ENCODE measurements at places on chromosomes 12 and 14.
A peak's percentile ranks its signal among the peaks of the same experiment; 100 is the strongest.

- DNase-seq = no peak
Observed at GRCh38 chr12:106181401-106182114, 42.8 kb upstream of the NUAK1 start.

DNA sequence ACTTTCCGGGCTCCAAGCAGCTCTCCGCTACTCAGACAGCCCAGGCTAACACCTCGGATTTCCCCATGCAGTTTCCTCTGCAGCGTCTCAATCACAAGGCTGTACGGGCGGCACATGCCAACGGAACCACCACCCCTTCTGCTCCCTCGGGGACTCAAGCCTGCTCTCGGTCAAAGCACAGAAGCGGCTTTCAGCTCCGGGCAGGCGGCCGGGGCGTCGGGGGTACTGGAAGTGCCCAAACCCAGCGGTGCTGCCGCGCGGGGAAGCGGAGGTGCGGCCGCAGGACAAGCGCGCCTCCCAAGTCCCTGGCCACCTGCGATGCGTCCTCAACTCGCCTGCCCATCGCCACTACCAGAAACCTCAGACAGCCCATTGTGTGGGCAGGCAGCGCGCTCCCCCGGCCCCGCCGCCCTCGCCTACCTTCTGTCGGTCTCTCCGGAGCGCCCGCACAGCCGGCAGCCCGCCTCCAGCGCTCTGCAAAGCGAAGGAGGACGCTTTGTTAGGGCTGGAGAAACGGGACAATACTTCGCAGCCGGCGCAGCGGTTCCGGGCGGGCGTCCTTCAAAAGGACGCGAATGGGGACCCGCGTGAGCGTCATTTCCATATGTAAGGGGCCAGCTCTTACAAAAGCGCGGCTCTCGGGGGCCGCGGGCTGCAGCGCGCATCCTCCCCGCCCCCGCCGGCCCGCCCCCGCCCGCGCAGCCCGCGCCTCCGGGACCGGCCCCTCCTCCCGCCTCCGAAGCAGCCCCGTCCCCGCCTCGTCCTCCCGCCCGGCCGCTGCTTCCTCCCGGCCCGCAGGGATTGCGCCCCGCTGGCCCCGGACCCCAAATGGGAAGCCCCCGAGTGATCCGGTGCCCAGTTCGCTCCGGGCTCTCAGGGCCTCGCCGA is 674 bp downstream of the NIN start:
- peak; percentile 44 for DNase-seq

DNA sequence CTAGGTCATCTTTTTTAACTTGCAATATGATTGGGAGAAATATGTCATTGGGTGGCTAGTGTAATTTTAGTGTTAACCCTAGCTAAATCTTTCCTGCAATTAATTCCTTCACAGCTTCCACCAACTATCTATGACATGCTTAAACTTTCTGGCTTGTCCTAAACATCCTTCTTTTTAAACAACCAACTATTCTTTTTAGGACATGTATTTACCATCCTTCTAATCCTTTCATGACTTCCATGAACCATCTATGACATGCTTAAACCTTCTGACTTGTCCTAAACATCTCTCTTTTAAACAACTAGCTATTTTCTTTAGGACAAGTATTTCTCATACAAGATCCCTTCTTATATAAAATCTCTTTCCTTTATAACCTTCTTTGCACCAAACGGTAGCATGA is 179.6 kb upstream of the PDZRN4 start:
- DNase-seq = no peak

GRCh38 chr14:85824526-85824925 is 294.6 kb downstream of the FLRT2 start:
- no peak for DNase-seq

GRCh38 chr14:37399517-37399916 is 195.5 kb downstream of the FOXA1 start:
- no peak for DNase-seq

- DNase-seq = no peak
Observed at GRCh38 chr12:62044450-62045135, 215.6 kb upstream of the USP15 start.

DNA sequence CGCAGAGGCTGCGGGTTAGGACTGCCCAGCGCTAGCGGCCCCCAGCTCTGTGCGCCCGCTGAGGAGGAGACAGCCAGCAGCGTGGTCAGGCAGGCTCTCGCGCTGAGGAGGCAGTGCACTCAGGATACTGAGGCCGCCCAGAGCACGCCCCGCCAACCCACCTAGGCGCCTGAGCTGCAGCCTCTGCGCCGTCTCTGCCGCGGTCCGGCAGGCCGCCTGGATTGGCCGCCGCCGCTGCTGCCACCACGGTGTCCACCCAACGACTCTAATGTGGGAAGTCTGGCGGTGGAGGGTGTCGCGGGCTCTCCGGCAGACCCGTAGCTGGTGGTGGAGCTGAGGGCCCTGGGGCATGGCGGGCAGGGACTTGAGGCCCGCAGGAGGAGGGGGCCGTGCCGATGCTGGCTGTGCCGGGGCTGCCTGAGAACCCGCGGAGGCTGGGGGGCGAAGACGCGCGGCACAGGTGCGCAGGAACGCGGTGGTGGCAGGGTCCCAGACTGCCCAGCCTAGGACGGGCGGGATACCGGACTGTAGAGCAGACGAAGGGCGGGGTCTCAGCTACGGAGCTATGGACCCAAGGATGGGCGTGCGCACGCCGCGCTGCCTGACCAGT is 69.9 kb downstream of the ASCL4 start:
- DNase-seq = no peak

GRCh38 chr12:57632958-57633840 is at the start of gene B4GALNT1:
B4GALNT1 (minus strand) TSS chr12:57633201; CDS start chr12:57632132, 1,069 bp downstream.
- peak; percentile 46 for DNase-seq

GRCh38 chr12:52540531-52540930 is 12.4 kb downstream of the KRT71 start:
- DNase-seq = no peak

GRCh38 chr14:61563880-61564617 is 131.3 kb upstream of the HIF1A start:
- no peak for DNase-seq

DNA sequence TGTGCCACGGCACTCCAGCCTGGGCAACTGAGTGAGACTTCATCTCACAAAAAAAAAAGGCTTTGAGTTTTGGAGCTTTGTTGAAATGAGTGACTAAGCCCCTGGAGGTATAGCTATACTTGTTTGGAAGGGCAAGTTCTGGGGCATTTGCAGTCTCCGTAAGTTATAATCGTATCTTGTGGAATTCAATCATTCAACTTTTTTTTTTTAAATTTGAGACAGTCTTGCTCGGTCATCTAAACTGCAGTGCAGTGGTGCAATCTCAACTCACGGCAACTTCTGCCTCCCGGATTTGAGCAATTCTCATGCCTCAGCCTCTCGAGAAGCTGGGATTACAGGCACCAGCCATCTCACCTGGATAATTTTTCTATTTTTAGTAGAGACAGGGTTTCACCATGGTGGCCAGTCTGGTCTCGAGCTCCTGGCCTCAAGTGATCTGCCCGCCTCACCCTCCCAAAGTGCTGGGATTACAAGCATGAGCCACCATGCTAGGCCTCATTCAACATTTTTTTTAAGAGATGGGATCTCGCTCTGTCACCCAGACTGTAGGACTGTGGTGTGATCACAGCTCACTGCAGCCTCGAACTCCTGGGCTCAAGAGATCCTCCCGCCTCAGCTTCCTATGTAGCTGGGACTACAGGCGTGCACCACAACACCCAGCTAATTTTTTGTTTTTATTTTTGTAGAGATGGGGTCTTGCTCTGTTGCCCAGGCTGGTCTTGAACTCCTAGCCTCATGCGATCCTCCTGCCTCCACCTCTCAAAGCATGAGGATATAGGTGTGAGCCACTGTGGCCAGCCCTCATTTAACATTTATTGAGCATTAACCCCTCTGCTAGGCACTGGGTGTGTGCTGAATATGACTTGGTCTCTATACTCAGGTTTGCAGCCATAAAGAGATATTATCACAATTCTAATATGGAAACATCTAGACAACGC is 133.7 kb upstream of the MAP1LC3B2 start:
- no peak for DNase-seq

GRCh38 chr12:71036526-71036925 is 116.0 kb upstream of the PTPRR start:
- no peak for DNase-seq

GRCh38 chr12:42766026-42766425 is 176.5 kb upstream of the PRICKLE1 start:
- DNase-seq = no peak

DNA sequence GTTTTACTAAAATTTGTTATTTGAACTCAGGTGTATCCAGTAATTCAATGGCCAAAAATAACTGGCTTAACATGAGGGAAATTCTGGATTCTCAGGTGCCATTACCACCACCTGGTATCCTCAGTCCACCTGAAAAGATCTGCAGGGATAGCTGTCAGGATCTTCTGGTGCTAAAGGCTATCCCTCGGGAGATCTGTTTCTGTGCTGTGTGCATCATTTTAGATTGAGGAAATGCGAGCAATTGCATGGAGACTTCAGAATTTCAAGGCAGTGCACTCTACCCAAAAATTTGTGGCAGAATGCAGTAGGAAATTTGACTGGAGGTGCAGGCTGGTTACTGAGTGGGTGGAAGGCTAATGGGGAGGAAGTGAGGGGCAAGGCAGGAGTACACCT is 26.4 kb downstream of the ZCCHC8 start:
- no peak for DNase-seq

GRCh38 chr12:93318720-93319522 is 58.8 kb upstream of the NUDT4 start:
- DNase-seq = no peak

GRCh38 chr14:84468153-84468552 is 1061.8 kb upstream of the FLRT2 start:
- DNase-seq = no peak

- no peak for DNase-seq
Observed at GRCh38 chr14:77098529-77099353, 683 bp downstream of the CIPC start.

DNA sequence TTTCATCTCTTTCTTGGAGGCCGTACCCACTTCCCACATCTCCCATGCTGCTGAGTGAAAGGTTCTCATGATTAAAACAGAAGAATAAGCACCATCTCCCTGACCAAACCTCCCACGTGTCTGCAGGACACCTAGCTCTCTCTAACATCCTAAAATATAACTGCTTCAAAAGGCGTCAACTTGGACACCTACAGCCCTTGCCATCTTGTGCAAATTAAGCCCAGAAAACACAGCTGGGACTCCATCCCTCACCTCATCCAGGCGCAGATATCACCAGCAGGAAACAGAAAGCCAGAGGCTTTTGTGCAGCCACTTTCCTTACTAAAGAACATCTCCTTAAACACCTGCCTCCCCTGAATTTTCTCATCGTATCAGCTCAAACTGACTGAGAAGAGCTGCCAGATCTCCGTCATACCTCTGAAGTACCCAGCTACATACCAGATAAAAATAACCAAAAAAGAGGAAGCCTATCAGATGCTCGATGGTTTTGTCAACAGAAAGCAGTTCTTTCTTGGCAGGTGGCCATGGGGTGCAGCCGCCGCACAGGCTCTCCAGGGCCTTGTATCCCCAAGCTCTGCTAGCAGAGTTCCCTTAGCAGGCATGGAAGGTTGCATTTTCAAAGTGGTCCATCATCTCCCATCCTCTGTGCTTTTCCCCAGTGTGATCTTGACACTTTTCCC is 28.8 kb downstream of the MAP3K9 start:
- DNase-seq = no peak

DNA sequence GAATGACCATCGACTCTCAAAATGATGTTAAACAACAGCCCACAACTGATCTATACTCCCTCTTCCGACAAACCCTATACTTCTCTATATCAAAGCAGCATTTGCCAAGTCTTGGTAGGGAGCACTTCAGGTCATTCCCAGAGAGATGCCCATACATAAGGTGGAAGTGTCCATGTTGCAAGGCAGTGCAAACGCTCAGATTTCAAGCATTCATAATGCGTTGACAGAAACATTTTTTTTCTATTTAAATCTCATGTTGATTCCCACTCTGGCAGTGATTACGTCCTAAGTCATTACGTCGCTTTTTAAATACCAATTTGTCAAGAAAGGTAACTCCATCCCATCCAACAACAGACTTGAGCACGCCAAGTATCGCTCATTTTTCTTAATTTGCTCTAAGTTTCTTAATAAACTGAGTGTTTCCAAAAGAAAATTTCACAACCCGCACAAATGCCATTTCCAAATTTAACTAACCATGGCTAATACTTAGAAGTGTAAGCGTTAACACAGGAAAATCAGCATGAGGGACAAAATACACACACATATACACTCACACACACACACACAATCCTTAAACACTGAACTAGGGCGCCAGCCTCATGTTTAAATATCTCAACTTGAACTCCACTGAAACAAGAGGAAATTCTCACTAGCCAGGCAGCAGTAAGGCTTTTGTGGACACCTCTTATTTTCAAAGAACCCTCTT is 1.1 kb downstream of the GXYLT1 start:
- no peak for DNase-seq

GRCh38 chr12:65004270-65004669 is 116.8 kb downstream of the WIF1 start:
- DNase-seq = no peak

GRCh38 chr14:51666826-51667225 is 15.1 kb downstream of the FRMD6 start:
- no peak for DNase-seq

DNA sequence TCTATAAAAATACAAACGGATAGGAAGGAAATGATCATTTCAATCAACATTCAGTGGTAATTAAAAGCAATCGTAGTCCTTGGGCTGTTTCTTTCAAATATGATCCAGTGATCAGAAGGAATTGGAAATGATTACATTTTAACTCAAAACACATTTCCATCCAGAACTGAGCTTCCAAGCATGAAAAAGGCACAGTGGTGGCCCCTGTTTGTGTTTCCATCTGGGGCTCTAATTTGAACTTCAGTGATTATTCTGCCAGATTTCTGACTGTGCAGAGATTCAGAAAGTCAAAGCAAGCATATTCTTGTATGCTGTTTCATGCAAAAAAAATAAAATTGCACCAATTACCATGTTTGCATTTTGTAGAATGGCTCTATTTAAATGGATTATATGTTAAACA is 157.0 kb upstream of the LMNTD1 start:
- DNase-seq = no peak

- no peak for DNase-seq
Observed at GRCh38 chr12:1174659-1175058, 183.6 kb downstream of the ERC1 start.

Data from activated T-helper 1 cell treated with Interleukin-2 at 50 U/mL for 16 hours (primary cell).